LNCaP clone FGC (cell line): ENCODE measurements at places on chromosomes 13 and 19.

DNA sequence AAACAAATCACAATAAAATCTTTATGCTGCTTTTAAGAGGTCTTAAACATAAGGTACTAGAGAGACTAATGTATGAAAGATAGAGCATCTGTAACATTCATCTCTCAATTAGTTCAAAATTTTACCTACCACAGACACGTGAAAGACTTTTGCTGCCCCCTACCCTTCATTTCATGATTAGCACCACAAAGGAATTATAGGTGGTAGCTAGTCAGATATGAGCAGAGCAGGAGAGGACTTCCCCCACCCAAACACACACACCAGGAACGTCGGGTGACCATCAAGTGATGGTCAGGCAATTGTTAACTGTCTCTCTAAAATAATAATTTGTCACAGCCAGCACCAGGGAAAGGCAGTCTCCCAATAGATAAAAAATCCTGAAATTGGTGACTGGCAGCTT, 1531.7 kb upstream of the SPRY2 start:
- DNase-seq, result peak; percentile 6

- DNase-seq, result no peak
Observed at GRCh38 chr19:6062274-6062673, 48.0 kb downstream of the RFX2 start.

GRCh38 chr19:51417810-51418157, 342 bp upstream of the SIGLEC10 start:
- no peak for DNase-seq

DNA sequence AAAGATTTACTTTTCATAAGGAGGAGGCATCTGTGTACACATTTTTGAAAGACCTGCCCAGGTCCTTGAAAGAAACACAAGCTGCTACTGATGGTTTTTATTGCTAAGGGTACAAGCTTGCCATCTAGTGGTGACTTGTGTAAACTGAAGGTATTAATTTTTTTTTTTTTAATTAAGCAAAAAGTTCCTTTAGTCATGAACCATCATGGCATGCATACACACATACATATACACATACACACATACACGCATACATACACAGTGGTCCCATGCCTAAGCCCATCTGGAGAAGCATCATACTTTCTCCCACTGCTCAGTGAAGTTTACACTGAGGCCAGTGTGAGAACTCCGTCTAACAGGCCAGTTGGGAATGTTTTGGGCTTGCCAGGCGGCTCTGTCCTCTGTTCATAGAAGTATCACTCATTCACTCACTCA, 312.5 kb downstream of the DCLK1 start:
- DNase-seq, result peak; percentile 3

- DNase-seq, result no peak
Observed at GRCh38 chr19:45166723-45167252, 6.0 kb upstream of the NKPD1 start.

DNA sequence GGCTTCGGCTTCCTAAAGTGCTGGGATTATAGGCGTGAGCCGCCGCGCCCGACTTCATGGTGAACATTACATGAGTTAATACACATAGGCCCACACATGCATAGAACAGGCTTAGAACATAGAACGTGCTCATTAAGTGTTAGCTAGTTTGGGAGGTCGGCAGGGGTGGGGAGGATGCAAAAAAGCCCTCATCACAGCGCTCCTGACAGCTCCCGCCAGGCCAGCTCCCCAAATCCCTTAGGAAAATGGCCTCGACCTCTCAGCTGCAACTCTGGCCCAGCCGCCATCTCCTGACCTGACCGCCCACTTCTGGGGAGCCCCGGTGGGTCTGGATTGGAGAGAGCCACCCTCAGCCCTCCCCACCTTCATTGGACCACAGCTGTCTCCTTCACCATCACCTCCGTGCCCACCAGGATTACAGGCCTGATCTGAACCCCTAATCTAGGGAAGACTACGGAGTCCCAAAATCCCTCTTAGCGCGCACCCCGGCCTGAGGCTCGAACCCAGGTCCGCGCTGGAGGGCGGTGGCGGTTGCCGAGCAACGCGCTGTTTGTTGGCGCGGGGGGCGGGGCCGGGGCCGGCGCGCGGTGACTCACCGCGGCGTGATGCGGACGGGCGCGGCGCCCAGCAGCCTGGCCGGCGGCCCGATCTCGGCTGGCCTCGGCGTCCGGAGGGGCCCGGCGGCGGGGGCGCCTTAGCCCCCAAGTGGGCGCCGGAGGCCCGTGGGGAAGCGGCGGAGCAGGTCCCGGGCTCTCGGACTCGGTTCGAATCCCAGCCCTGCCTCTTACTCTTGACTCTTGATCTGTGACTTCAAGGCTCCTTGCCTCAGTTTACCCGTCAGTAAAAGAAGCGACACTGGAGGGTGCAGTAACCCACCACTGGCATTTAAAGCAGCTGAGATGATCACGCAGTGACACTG, 26.7 kb upstream of the NANOS3 start:
- no peak for DNase-seq

DNA sequence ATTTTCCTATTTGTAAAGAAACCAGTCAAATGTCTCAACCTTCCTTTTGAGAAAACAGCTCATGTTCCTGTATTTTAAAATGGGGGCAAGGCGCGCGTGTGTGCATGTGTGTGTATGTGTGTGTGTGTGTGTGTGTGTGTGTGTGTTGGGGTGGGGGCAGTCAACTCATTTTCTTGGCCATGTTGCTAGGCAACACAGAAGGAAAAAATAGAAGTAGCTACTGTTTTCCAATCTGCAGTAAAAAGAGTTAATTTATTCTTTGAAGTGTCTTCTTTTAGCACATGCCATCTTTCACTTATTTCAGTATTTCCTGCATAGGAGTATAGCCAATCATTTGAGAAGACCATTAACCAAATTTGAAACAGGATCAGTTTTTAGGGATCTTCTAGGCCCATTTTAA, 279.3 kb downstream of the DCLK1 start:
- DNase-seq, result no peak

DNA sequence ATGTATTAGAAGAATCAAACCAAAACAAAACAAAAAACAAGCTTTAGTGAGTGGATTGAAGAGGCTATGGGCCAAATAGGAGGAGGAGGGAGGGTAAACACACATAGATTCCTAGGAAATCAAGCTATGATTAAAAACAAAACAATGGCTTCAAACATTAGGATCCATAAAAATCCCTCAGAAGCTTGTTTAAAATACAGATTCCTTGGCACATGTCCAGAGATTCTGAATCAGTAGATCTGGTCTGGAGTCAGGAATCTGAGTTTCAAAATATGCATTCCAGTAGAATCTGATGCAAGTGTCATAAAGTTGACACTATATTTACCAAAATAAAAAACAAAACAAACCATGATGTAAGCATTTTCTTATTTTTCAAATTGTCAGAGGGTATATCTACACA, 692.8 kb upstream of the SGCG start:
- DNase-seq, result no peak

GRCh38 chr19:32630338-32630737, 44.6 kb downstream of the ANKRD27 start:
- DNase-seq, result no peak

DNA sequence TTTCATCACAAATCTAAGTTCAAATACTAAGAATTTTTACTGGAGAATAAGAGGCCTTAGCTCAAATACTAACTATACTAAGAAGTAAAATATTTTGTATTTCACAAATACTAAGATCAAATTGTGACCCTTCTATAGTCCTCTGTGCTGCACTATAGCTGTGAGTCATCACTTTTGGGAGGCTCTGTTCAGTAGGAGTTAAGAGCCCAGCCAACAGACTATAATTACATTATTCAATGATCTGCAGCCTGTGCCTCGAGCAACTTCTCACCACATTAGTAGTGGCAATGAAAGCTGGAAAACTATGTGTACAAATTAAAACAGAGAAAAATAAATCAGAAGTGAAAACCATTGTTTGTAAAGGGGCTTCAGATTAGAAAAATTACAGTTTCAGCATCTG, 147.3 kb upstream of the GPC6 start:
- no peak for DNase-seq

DNA sequence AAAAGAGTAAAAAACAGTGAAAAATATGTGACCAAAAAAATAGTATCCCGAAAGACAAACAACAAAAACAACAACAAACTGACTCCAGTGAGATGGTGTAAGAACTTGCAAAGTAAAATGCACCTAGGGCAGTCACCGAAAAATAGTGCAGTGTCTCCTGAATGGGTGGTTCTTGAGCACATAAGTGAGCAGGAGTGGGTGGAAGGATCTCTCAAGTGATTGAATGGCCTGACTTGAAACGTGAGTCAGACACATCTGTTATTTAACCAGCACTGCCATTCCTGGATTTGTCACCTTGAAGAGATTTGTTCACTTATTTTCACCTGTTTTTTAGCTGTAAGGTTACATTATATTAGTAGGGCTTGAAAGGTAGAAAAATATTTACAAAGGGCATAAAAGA, 3.5 kb downstream of the ZNF738 start:
- DNase-seq, result no peak

DNA sequence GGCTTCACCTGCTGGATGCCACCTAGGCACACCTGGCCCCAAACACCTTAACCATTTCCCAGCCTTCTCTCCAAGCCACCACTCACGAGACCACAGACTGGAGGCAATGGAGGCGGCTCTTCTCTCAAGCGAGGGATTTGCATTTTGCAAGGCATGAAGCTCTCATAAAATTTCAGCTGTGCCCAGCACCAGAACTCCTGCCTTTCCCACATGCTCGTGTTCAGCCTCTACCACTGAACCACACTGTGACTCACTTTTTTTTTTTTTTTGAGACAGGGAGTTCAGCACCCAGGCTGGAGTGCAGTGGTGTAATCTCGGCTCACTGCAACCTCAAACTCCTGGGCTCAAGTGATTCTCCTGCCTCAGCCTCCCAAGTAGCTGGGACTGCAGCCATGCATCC, 10.6 kb downstream of the NANOS3 start:
- DNase-seq, result no peak

DNA sequence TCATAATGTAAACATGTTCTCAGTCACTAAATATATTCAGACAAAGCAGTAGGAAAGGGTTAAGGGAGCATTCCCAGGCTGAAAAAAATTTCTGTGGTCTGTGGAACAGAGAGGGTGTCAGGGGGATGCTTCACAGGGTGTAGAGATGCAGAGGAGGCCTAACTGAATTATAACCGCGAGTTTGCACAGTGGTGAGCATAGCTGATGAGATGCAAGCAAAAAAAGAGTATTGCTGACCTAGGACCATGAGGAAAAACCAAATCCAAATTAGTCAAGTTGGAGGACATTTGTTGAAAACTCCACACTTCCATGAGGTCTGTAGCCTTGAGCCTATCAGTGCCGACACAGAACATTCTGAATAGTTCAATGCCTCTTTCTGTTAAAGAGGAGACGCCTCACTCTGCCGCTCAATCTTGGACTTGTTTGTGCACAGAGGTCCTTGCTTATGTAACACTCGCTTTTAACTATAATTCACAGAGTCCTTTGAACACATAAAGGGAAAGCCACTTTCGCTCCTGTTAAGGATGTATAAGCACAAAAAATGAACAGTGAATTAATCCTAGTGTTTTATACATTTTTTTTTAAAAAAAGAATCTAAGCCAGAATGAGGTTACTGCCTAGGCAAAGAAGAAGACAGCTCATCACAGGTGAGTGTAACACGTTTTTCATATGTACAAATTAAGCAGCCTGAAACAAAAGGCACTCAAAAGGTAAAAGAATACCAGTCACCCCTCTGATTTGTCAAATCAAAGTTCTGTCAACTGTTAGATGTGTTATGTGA, 25.8 kb upstream of the INTS6 start:
- DNase-seq, result no peak

DNA sequence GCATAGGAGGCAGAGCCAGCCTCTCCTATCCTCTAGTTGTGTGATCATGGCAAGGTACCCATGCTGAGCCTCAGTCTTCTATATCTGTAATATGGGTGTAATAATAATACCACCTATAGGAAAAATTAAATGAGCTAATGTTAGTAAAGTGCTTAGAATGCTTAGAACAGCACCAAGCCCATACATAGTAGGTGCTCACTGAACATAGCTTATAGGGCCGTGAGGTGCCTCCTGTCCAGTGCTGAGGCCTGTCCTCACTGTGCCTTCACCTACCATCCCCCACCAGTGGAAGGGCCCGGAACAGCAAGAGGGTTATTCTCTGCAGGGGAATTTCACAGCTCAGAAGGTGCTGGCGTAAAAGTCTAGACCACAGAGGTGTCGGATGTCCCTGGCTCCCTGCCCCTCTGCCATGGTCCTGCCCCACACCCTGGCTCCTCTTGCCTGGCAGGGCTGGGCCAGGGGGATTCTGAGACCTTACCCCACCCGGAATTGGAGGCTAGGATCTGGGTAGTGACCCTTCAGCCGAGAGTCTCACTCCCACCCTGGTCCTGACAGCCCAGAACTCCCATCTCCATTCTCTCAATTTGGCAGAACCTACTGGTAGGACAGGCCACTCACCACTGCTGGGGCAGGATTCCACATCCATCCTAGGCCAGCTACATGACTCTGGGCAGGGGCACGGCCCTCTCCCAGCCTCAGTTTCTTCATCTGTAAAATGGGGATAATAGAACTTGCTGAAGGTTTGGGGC, 2.2 kb upstream of the SCN1B start:
- no peak for DNase-seq

DNA sequence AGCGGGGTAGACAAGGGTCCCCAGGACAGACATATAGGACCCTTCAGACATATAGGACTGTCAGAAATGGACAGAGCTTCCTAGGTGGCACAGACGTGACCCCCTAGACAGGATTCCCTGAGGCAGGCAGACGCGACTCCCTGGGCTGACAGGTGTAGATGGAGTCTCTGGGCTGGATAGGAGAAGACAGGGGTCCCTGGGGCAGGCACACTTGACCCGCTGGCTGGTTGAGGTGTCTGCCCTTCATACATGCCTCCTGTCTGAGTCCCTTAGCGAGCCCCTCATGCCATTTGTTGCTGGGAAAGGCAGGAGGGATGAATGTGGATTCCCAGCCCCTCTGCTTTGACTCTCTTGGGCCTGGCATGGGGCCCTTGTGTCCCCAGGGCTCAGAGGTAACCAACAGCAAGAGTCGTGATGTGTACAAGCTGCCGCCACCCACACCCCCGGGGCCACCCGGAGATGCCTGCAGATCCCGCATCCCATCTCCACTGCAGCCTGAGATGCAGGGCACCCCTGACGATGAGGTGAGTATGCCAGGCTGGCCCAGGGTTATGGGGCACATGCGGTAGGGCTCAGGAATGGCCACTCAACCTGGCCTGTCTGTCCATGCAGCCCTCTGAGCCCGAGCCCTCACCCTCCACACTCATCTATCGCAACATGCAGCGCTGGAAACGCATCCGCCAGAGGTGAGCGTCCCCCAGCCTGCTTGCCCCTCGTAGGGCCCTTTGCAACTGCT, 3.0 kb downstream of the HSPB6 start:
- no peak for DNase-seq

DNA sequence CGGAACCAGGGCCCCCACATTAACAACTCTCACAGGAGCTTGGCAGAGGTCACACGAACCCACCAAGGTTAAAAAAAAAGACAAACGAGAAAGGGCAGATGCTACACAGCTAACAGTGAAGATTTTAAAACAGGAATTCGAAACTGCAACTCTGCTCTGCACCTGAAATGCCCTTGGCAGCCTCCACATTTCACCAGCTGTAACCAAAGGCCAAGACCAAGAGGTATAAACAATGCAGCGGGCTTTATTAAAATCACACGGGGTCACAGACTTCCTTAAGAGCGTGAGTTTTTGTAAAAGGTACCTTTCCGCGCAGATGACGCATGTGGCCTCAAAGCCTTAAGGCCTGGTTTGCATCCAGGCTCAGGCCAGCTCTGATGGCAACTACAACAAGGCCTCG, 88.2 kb downstream of the STK24 start:
- no peak for DNase-seq
